ENCODE measurements at places on chromosomes 3 and 15.

DNA sequence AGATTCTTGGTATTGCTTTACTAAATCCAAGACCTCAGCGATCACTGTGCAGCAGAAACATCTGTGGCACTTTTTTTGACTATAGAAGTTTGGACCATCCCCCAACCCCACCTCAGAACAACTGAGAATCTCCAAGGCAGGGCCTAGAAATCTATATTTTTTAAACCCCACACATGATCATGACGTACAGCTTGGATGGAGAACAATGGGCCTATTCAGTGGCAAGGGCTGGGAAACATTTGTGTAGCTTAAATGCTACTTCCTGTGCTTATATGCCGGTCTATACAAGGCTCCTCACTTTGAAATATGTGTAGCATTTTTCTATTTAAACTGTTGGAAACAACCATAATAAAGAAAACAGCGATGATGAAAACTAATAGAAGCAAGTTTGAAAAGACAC, 55.1 kb upstream of the SPRED1 start:
- no peak for DNase-seq

DNA sequence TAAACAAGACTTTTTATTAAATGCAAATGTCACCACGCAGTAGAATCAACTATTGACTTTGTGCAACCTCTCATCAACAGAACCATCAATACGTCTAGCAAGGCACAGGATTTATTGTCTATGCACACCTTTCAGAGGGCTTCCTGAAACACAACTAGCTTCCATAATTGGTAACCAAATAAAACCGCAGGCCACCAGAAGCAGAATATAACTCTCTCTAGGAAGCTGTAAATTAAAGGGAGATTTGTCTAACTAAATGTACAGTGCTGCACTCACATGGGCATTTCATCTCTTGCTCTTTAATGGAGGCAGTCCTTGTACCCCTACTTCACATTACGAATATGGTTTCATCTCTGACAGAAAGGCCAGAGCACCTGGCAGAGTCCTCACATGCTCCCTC, 93.0 kb downstream of the FHIT start:
- DNase-seq: no peak

- DNase-seq: peak; percentile 10
Measured at GRCh38 chr15:28927043-28927442, 41.3 kb downstream of the APBA2 start.

- DNase-seq: no peak
Measured at GRCh38 chr15:64501396-64501715, 41.0 kb downstream of the ZNF609 start.

GRCh38 chr3:20503394-20504082, 317.5 kb upstream of the SGO1 start:
- no peak for DNase-seq

- DNase-seq: no peak
Measured at GRCh38 chr3:120393243-120393642, 44.1 kb upstream of the LRRC58 start.

DNA sequence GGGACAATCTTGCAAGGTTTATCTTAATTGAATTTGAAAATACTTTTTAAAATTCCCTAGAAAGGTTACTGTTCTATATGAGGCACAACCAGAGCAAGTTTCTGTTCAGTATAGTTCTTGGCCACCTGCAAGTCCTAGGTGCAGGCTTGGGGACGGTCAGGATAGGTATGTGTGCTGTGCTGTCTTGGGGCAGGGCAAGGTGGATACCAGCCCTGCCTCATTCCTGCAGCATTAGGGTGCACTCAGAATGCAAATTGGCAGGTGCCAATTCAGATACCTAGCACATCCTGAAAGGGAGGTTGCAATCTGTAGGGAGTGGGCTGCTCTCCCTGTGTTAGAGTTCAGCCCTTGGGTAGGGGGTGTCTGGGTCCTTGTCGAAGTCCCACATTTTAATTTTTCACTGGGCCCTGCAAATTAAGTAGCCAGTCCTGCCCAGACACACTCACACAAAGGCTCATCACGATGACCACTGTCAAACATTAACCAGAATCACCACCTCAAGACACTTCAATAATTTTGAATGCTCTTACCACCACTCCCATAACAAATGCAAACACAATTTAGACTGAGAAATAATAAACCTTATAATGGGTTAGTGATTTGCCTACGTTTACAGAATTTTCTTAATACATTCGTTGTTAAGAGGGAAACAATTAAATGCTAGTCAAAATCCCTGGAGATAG, 838.0 kb upstream of the NR2F2 start:
- DNase-seq: no peak

DNA sequence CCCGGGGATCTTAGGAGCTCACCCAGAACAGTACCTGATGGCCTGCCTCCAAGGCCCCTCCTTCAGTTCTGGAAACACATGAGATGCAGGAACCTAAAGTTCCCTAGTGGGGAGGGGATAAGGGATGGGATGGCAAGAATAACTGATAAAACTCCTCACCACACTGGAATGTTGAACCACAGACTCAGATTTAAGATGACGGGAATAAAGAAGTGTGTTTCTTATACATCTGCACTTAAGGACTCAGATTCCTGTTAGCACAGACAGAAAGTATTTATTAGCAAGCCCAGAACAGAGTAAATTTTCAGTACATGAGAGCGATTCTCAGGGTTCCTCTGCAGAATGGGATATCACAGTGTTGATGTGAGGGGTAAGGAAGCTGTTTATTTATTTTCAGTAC, 245.2 kb downstream of the TLE3 start:
- DNase-seq: no peak

DNA sequence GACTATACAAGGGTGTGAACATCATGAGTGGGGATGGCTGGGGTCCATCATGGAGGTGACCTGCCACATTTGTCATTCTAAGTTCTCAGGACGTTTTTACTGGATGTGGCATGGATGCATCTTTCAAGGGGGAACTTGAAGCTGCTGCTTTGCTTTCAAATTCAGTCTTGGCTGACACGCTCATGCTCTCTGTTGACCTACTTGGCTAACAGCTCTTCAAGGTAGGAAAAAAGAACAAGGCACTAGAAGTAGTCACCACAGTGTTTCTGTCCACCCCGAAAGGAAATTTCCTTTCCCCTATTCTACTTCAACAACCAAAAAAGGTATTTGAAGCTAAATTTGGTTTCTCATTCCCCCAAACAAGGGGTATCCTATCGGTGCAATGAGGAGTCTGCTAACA, 15.0 kb downstream of the STIMATE start:
- no peak for DNase-seq

DNA sequence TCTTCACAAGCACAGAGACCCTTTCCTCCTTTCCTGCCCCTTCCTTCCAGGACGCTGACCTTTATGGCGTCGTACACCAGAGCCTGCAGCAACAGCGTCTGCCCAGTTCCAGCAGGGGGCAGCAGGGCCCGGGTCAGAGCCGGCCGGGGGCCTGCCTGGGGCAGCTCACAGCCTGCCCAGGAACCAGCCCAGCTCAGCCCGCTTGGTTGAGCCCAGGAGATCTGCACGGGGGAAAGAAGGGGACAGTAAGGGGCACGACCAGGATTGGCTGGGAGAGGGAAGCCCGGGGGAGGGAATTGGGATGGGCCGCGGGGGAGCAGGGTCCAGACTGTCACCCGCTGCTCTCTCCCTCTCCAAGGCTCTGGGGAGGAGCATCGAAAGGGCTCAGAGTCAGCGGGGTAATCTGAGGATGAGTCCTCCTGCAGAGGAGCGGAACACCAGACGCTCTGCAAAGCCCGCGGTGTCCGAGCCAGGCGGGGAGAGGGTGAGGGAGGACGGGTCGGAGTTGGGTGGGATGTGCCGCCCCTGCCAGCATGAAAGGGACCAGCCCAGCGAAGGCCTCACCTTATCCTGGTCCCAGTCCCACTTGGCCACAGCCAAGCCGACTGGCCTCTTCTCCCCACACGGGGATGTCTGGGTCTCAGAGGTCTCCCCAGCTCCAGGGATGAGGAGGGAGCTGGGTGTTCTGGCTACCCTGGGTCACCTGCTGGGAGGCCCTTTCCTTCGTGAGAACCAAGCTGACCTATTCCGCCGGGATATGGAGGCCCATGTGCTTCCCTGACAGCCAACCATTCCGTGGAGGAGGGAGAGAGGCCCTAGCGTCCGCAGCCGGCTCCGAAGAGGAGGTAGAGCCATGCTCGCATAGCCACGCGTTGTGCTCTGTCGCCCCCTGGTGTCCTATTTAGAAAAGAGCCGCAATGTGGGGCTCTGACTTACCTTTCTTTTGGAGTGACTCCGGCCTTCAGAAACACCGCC, 7.4 kb upstream of the IGDCC3 start:
- peak; percentile 87 for DNase-seq

DNA sequence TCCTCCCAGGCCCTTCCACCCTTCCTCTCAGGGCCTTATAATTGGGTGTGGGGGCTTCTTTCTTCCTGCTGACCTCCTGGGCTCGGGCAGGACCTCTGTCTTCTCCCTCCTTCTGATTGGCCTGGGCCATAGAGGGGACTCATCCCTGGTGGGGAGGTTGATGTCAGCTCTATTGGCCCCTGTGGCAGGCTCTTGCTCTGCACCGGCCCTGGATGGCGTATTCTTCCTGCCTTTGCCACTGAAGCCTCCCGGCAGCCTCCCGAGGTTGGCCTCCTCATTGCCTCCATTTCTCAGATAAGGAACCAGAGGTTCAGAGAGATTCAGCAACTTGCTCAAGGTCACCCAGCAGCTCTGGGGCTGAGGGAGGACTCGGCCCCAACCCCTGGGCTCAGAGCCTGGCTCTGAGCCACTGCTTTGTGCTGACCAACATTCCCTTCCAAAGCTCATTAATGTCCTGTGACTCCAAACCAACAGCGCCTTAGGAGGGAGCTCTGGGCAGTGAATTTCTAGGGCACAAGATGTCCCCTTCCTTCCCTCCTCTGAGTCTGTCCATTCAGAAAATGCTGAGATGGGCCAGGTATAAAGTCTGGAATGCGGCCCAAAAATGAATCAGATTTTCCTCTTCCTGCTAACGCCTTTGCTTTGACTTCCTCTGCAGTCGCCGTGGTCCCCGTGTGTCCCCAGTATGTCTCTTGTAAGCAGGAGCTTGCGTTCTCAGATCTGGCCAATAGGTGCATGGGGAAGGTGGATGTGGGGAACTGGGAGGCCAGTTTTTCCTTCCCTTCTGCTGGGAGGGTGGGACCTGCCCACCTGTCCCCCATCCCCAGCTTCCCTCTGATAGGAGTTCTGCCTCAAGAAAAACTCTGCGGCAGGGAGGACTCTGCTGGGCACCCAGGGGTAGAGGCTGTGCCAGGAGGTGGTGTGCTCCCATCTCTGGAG, 74.2 kb downstream of the HMCES start:
- no peak for DNase-seq

DNA sequence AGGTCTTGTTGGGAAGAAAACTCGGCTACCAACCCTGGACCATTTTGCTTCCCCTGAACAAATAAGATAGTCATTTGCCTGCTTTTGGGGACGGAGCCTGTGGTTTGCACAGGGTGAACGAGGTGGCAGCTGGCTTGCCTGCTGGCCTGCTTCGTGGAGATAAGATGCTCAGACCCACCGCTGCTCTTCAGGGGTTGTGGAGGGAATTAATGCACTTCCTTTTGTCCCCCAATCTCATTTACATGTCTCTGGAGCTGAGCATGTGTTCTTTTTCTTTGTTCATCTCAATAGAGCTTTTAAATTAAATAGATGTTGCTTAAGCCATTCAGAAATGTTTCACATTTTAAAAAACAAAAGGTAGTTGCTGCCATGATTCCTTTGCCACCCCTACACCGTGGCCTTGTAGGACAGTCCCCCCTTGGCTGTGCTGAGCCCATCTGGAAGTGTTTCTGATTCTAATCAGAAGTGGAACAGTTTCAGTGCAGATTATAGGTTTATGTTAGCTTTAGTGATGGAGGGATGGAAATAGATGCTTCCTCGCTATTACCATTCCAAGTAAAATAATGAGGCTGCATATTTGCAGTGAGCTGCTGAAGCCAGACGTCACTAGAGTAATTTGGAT, 25.6 kb downstream of the APBA2 start:
- no peak for DNase-seq

DNA sequence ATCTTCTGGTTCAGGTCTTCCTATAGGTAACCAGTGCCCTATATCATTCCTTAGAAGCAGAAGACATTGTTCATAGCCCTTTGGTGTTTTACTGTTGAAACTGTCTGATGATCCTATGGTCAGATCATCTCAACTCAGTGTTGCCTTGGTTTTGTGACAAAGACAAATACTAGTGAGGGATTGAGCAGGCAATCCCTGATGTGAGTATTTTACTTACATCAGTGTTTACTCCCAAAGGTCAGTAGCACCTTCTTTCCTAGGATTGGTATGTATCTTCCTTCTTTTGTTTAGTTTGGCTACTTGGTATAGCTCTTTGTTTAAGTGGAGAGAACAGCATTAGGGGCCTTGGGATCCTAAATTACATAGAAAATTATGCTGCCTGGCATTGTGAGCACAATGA, 41.1 kb downstream of the BBS4 start:
- no peak for DNase-seq

DNA sequence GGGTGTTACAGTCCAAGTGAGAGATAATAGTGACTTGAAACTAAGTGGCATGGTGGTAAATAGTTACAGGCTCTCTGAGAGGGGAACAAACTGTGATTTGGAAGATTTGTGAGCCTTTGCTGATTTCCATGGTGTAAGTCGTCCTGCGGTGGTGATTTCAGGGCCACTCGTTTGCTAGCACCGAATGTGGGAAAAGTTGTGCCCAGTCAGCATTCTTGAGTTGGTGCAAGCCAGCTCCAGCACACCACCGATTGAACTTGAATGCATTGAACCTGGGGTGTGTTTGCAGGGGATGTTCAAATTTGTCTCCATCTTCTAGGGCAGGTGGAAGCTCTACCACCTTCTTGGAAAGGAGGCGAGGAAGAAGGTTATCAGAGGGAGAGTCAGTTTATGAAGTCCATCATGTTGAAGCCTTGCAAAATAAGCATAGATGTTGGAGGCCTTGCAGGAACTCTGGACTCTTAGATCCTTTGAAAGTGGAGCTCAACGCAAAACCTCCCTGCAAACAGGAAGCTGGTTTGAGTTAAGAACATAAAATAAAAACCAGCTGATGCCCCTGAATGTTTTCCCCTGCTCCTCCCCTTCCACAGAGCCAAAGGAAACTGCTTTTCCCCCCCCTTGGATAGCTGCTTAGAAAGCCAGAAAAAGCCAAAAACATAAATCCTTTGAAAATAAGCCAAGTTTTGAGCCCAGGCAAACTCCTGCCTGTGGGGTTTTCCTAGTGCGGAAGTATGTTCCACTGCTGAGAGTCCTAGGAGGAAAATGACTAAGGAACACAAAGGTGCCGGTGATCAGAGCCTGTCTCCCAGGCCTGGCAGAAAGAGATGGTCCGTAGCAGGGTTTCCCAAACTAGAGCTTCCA, 21.9 kb downstream of the MAPKBP1 start:
- no peak for DNase-seq

DNA sequence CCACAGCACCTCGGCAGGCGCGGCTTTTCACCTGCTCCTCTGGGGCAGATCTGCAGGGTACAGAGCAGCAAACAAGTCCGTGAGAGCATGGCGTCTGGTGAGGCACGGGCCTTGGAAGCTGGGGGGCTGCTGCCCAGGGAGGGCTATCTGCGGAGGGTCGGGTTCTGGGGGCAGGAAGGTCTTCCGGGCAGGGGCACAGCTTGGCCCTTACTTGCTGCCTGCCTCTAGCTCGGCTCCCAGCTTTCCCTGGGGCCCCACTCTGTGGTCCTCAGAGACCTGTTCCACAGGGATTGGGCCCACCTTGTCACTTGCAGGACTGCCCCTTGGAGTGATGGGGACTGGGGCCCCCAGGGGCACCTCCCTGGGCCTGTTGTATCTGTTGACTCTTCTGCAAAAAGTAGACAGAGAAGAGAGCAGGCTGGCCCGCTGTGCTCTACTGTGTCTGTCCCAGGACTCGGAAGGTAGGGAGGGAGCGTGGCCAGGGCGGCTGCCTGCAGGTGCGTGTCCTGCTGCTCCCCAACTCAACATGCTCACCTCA, 84.1 kb downstream of the TBC1D2B start:
- DNase-seq: no peak

Measured in chondrocyte (in vitro differentiated cells).